Upper lobe of right lung (tissue), 1 donor: ENCODE measurements at places on chromosomes 5 and 9. TPM values are rescaled to one million over a fixed set of nuclear protein-coding genes. Genes with fewer than 3 reads are reported as not detected.
A peak's percentile ranks its signal among the peaks of the same experiment; 100 is the strongest.

- H3K36me3 ChIP-seq: no peaks in the 10 kb centered on the region
- DNase-seq: peak; percentile 46
- H3K4me3 ChIP-seq: no peak overlapping the region
- H3K27ac ChIP-seq: no peak overlapping the region
These were observed 1312.7 kb upstream of the ACO1 start for GRCh38 chr9:31071606-31072286.

DNA sequence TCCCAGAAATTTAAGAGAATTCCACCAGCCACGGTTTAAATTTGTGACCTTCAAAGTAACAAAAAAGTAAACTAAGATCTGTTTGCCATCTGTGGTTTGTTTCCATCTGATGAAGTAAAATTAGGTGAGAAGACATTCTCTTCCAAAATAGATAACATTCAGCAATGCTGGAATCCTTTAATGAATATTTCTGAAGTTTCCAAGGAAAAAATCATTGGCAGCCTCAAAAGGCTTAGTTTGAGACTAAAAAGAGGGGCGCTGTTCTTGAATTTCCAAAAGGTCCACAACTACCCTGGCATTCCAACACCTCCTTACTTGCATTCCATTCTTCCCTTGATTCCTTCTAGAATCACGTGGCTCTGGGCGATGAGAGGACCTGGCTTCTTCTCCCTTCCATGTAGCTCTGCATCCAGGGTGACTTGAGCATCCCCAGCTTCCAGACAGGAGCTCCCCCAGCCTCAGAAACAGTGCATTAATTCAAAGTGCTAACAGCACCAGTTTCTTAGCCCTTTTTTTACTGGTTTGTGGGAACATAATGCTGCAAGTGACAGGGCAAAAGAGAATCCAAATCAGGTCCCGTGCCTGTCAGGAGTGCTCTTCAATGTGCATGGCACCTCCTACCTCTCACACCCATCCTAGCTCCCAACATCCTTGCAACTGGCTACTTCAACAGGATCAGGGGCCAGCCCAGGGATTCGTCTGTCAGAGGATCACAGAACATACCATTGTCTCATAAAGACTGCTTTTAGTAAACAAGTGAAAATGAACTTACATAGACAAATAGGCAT is 191.5 kb upstream of the S1PR3 start:
- no peaks in the 10 kb centered on the region for H3K4me1 ChIP-seq
- DNase-seq: no peak
- H3K27ac ChIP-seq: no peak overlapping the region
- no peaks in the 10 kb centered on the region for H3K36me3 ChIP-seq
- H3K27me3 ChIP-seq: no peaks in the 10 kb centered on the region

- peaks cover 16% of the 10 kb centered on the region for H3K27me3 ChIP-seq
- H3K36me3 ChIP-seq: no peaks in the 10 kb centered on the region
- DNase-seq: no peak
- no peaks in the 10 kb centered on the region for H3K4me1 ChIP-seq
- no peak overlapping the region for H3K27ac ChIP-seq
These were observed 100.9 kb downstream of the BOD1 start for GRCh38 chr5:173515526-173515925.

- DNase-seq: no peak
These were observed 13.9 kb downstream of the LRRC70 start for GRCh38 chr5:62592558-62592957.

- H3K4me1 ChIP-seq: no peaks in the 10 kb centered on the region
- no peak overlapping the region for H3K27ac ChIP-seq
- H3K27me3 ChIP-seq: no peaks in the 10 kb centered on the region
- DNase-seq: no peak
These were observed 173.4 kb upstream of the CDH12 start for GRCh38 chr5:23026252-23027170.

DNA sequence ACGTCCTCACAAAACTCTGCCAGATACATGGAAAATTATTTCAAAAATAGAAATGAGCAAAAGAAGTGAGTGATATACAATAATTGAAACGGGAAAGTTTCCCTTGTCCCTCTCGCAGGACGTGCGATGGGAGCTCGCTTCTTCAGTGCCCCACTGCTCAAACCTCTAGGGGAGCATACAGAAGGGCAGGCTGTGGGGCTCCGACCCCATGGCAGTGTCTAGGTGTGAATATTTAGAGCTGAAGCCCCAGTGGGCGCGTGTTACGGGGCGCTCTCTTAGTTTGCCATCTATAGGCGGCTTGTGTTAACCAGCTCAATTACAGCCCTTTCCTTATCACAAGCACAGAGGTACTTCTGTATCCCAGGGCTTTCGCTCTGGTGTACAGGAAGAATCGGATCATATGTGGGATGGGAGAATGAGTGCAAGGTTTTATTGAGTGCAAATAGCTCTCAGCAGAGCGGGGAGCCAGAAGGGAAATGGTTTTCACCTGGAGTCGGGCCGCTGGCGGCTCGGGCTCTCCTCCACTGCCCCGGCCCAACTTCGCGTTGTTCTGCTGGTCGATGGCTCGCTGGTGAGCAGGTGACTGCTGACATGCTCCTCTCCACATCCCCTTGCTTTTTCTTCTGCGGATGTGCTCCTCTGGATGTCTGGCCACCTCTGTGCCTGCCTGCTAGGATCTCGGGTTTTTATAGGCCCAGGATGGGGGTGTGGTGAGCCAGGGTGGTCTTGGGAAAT is 334.0 kb upstream of the PTPRD start:
- no peaks in the 10 kb centered on the region for H3K4me1 ChIP-seq
- no peak for DNase-seq
- no peaks in the 10 kb centered on the region for H3K27me3 ChIP-seq
- H3K4me3 ChIP-seq: no peak overlapping the region
- no peaks in the 10 kb centered on the region for H3K36me3 ChIP-seq
- no peak overlapping the region for H3K27ac ChIP-seq

DNA sequence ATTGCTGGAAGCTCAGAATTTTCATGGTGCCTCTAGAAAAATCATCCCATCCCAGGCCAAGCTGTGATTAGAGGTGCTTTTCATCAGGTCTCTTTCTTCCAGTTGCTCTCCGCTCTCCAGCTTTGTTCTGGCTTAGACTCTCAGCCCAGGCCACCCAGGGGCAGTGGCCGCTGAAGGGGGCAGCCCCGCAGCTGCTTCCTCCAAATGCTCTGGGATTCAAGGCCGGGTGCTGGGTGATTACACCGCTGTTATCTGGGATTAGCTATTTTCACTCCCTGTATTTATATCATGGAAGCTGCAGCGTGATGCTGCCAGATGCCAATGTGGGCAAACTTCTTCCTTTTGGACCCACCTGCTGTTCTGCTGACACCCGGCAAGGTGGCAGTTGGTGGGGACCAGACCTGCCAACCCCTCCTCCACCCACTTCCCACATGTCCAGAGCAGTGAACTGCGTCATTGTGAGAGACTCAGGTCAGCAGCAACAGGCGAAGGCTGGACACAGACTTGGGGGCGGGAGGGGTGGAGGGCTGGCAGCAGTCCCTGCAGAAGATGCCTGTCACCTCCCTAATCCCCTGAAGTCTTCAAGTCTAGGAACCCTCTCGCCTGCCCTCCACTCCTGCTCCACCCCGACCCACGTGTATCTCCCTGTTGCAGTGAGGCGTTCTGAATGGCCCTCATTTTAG is 33.9 kb upstream of the NKX2-5 start:
- no peaks in the 10 kb centered on the region for H3K4me1 ChIP-seq
- H3K27ac ChIP-seq: no peak overlapping the region
- H3K4me3 ChIP-seq: no peak overlapping the region
- no peaks in the 10 kb centered on the region for H3K36me3 ChIP-seq

DNA sequence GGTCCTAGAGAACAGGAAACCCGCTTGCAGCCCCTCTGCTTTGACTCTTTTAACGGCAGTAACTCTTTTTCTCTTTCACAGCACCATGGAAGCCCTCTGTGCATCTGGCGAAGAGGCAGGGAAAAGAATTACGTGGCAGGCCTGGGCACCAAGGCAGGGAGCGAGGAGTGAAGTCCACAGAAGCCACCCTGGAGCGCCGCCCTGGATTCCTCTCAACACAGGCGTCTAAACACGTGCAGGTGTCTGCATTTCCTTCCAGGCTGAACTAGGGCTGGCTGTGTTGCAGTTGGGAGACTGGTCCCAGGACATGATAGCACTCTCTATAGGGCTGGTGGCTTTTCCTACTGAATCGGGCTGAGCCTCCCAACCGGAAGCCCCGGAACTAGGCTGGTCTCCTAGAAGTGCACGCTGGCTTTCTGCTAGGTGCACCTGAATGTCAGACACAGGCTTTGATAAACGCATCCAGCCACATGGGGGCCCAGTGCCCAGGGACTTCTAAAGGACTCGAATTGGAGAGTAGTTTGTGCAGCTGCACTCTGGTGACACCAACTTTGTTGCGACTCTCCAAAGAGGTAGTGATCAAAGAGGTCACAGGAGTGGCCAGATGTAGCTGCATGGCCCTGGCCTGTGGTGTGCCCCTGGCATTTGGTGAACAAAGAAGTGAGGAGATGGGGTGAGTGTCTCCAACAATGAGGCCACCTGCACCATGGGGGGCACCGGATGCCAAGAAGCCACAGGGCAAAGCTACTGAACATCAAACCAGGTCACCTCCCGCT is 54.5 kb downstream of the AK8 start:
- peaks cover 5% of the 10 kb centered on the region for H3K4me1 ChIP-seq
- peak; percentile 42 for DNase-seq

GRCh38 chr9:116594547-116594946 is 92.6 kb upstream of the TRIM32 start:
- no peak for DNase-seq
- no peaks in the 10 kb centered on the region for H3K27me3 ChIP-seq
- no peak overlapping the region for H3K4me3 ChIP-seq
- no peak overlapping the region for H3K27ac ChIP-seq

- H3K36me3 ChIP-seq: no peaks in the 10 kb centered on the region
- H3K27ac ChIP-seq: no peak overlapping the region
- no peaks in the 10 kb centered on the region for H3K4me1 ChIP-seq
- no peak overlapping the region for H3K4me3 ChIP-seq
These were observed 60.3 kb upstream of the PARP8 start for GRCh38 chr5:50606179-50606578.

- no peak overlapping the region for H3K4me3 ChIP-seq
- H3K27me3 ChIP-seq: no peaks in the 10 kb centered on the region
- H3K36me3 ChIP-seq: no peaks in the 10 kb centered on the region
- no peak overlapping the region for H3K27ac ChIP-seq
- H3K4me1 ChIP-seq: no peaks in the 10 kb centered on the region
- no peak for DNase-seq
These were observed 82.4 kb downstream of the PTCH1 start for GRCh38 chr9:95434116-95435073.

DNA sequence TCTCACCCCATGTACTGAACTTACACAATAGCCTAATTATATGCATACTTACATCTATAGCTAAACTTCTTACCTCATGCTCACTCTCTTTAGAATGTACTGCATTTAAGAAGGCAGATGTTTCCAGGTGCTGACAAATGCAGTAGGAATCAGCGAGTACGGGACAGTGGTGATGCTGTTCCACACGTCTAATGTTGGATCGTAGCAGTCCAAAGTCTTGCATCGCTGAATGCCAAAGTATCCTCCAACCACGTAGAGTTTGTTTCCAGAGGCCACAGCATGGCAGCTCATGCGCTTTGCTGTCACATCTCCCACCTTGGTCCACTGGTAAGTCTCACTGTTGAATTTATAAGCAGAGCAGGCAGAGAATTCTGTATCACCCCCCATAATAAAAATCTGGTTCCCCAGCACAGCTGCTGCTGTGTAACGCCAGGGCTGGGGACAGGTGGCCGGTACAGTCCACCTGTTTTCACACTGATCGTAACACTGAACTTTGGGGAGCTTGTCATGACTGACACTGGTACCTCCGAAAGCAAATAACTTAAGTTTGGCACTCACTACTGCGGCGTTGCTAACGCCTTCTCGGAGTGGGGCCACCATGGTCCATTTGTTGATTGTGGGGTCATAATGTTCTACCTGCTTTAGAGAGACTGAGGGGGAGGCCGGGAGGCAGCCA is 5.8 kb downstream of the ENC1 start:
- peaks cover 19% of the 10 kb centered on the region for H3K36me3 ChIP-seq
- DNase-seq: no peak
- peaks cover 44% of the 10 kb centered on the region for H3K4me1 ChIP-seq
- no peak overlapping the region for H3K27ac ChIP-seq

DNA sequence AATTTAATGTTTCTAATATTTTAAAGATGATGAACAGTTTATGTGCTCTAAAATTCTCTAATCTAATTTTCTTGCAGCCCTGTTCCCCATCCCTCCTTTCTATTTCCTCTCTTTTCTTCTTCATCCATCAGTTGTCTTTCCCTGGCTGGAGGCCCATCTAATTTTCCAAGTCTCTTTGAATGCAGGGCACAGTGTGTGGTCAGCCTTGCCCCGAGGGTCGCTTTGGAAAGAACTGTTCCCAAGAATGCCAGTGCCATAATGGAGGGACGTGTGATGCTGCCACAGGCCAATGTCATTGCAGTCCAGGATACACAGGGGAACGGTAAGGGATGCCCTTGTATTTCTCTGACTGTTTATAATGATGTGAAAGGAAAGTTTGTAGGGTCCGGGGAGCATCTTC is 111.8 kb downstream of the MEGF10 start:
- no peaks in the 10 kb centered on the region for H3K36me3 ChIP-seq
- H3K4me3 ChIP-seq: no peak overlapping the region
- no peak for DNase-seq
- no peaks in the 10 kb centered on the region for H3K27me3 ChIP-seq

GRCh38 chr9:130328349-130328801 is 62.8 kb downstream of the HMCN2 start:
- no peaks in the 10 kb centered on the region for H3K4me1 ChIP-seq
- peak; percentile 62 for DNase-seq
- no peak overlapping the region for H3K27ac ChIP-seq

DNA sequence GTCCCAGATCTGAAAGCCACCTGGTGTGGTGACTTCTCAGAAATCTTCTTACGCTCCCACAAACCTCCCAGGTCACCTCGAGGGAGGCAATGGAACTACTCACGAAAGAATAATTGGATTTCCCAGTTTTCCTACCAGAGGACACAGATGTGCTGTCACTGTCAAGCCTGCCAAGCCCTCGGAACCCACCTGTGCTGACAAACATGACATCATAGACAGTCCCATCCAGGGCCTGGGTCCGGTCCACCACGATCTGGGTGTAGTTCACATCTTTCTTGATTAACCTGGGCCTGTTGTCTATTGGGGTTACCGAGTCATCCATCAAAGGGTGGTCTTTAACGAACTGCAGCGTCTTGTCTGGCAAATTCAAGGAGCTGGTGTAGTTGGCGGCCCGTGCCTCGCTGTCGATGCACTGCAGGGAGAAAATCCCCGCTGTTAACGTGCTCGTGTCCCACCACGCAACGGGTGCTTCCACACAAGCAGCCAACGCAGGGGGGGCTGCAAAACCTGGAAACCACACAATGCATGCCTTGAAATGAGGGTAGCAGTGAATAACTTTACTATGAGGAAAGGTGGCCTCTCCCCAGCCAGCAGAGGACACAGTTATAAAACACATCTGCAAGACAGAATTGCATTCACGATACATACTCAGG is 69.0 kb downstream of the SECISBP2 start:
- H3K4me1 ChIP-seq: no peaks in the 10 kb centered on the region
- DNase-seq: no peak
- no peaks in the 10 kb centered on the region for H3K27me3 ChIP-seq
- H3K4me3 ChIP-seq: no peak overlapping the region

- no peak overlapping the region for H3K4me3 ChIP-seq
- H3K4me1 ChIP-seq: peaks cover 2% of the 10 kb centered on the region
- no peaks in the 10 kb centered on the region for H3K36me3 ChIP-seq
- no peak for DNase-seq
- no peak overlapping the region for H3K27ac ChIP-seq
- H3K27me3 ChIP-seq: no peaks in the 10 kb centered on the region
These were observed 120.5 kb upstream of the BOD1 start for GRCh38 chr5:173736923-173737412.

SPATA31D4 gene
- not detected for total RNA-seq

IFNB1 gene
- total RNA-seq: not detected

FBN2 gene
- 0.58 TPM for total RNA-seq

REEP5 gene
- total RNA-seq: 108 TPM

TMEM215 gene
- total RNA-seq: not detected

C1QTNF3 gene
- 4.5 TPM for total RNA-seq

FGF1 gene
- 1.8 TPM for total RNA-seq

P4HA2 gene
- 79.0 TPM for total RNA-seq
